ENCODE measurements at places on chromosomes 6 and 20.

DNA sequence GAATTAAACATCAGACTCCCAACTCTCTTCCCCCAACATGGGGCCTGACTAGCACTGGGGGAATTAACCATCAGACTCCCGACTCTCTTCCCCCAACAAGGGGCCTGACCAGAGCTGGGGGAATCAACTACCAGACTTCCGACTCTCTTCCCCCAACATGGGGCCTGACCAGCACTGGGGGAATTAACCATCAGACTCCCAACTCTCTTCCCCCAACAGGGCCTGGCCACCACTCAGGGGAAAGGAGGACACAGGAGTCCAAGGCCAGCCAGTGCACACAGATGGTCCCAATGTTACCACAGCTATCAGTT is 13.1 kb downstream of the CST7 start:
- no peak for DNase-seq

- DNase-seq = peak; percentile 24
Observed at GRCh38 chr6:88725111-88725975, 238.1 kb downstream of the RNGTT start.

- no peak for DNase-seq
Observed at GRCh38 chr20:24912397-24913075, 36.5 kb upstream of the CST7 start.

- DNase-seq = no peak
Observed at GRCh38 chr20:6165346-6165745, 42.5 kb upstream of the FERMT1 start.

DNA sequence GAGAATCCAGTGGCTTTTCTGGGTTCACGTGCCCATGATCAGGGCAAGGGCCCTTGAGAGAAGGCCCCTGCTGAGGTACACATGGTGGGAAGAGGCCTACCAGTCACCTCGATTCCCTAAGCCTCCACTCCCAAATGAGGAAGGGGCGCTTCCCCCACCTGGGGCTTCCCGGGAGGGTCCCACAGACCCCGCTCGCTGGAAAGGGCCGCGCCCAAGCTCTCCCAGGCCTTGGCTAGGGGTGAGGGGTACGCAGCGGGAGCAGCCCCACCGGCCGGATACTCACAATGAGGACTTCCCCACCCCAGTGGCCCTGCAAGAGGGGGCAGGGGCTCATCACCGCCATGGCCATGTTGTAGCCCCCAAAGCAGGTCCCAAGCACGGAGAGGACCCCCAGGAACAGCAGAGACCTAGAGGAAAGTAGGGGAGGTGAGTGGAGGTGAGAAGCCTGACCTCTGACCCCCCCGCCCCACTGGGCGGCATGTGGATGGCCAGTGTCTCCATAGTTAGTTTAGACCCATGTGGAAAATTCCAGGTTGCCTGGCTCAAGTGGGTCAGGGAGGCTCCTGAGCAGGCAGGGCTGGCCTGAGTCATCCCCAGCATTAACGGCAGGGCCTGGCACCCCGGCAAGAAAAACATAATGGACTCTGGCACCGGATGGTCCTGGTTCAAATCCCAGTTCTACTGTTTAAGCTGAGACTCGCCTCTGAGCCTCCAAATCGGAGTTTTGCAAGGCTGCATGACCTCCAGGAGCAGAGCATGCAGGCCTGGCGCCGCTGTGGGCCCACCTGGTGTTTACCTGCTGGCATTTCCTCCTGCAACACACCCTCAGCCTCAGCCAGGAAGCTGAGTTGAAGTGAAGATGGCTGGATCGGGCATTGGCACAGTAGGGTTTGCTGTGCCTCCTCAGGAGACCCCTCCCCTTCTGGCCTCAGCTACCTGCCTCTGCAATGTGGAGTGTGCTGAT is 6.6 kb downstream of the SLC52A3 start:
- DNase-seq = no peak

GRCh38 chr6:3379482-3380060 is 77.3 kb downstream of the SLC22A23 start:
- no peak for DNase-seq

- no peak for DNase-seq
Observed at GRCh38 chr20:32960222-32960518, 44.1 kb downstream of the SUN5 start.

GRCh38 chr6:108166664-108167448 is 1.0 kb downstream of the NR2E1 start:
- DNase-seq = no peak

DNA sequence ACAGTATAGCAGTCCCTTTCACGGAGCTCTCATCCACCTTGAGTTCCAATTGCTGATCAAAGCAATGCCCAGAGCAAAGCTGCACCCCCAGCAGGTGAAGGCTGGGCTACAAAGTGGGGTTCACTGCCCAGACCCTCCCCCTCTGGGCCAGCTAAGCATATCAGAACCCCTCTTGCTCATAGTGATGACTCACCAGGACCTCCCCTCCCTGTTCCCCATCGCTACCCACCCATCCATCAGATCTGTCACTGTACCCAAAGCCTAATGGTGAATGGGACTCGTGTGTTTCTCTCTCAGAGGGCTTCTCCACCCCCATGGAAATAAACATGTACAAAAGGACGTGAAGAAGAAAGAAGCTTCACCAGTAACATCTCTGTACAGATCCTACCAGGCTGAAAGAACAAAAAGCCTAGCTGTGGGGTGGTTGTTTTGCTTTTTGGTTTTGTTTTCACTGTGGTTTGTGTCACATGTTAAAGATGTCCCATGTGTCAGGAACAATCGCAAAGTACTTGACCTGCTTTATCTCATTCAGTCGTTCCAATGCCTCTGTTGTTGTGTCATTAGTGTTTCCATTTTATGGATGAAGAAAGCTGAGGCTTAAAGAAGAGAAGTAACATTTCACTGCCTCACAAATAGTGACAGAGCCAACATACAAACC is 518.5 kb downstream of the CD83 start:
- no peak for DNase-seq

All from left kidney (tissue), 8 donors.